ENCODE measurements at places on chromosomes 16 and 17. TPM values are rescaled to one million over a fixed set of nuclear protein-coding genes. Genes with fewer than 3 reads are reported as not detected.

IL17C gene
- not detected for total RNA-seq

CRHR1 gene
- total RNA-seq: not detected

ARL16 gene
- 28.2 TPM for total RNA-seq

SSTR5 gene
- total RNA-seq: 0.38 TPM

TMEM235 gene
- total RNA-seq: under 0.01 TPM

TEKT3 gene
- not detected for total RNA-seq

PRKCB gene
- not detected for total RNA-seq

HEATR9 gene
- not detected for total RNA-seq

CCL4 gene
- not detected for total RNA-seq

FBXW10 gene
- total RNA-seq: not detected

CES3 gene
- total RNA-seq: not detected

KCNH4 gene
- 0.13 TPM for total RNA-seq

GNGT2 gene
- total RNA-seq: 1.1 TPM

EMP2 gene
- 38.9 TPM for total RNA-seq

HOXB9 gene
- 0.13 TPM for total RNA-seq

MYH3 gene
- under 0.01 TPM for total RNA-seq

ALOXE3 gene
- total RNA-seq: not detected

RAB26 gene
- 0.77 TPM for total RNA-seq

CBLN1 gene
- under 0.01 TPM for total RNA-seq

HBA1 gene
- total RNA-seq: not detected

MYL4 gene
- 0.76 TPM for total RNA-seq

USP22 gene
- 181 TPM for total RNA-seq

CCL17 gene
- not detected for total RNA-seq

SYT17 gene
- total RNA-seq: 3.7 TPM

CHRNE gene
- total RNA-seq: 0.90 TPM

TP53TG3 gene
- not detected for total RNA-seq

GOSR2 gene
- total RNA-seq: 42.6 TPM

C1QTNF8 gene
- total RNA-seq: not detected

MYH1 gene
- total RNA-seq: not detected

EFTUD2 gene
- total RNA-seq: 145 TPM

NUFIP2 gene
- total RNA-seq: 31.1 TPM

ZG16B gene
- total RNA-seq: not detected

ORAI3 gene
- 23.7 TPM for total RNA-seq

ACOX1 gene
- 39.3 TPM for total RNA-seq

All from dermis microvascular lymphatic vessel endothelial cell (primary cell).